ENCODE measurements at places on chromosomes 13 and 19. TPM values are rescaled to one million over a fixed set of nuclear protein-coding genes. Genes with fewer than 3 reads are reported as not detected.

The GGN gene
- polyA plus RNA-seq = 0.21 TPM

The CCDC8 gene
- 0.84 TPM for polyA plus RNA-seq

The KCNN4 gene
- polyA plus RNA-seq = not detected

The OR10H5 gene
- not detected for polyA plus RNA-seq

The NHLRC3 gene
- 66.5 TPM for polyA plus RNA-seq

The TRIM13 gene
- 59.2 TPM for polyA plus RNA-seq

The TPGS1 gene
- polyA plus RNA-seq = 83.2 TPM

The TMPRSS9 gene
- not detected for polyA plus RNA-seq

The ZNF135 gene
- 13.7 TPM for polyA plus RNA-seq

The CACNA1A gene
- 6.9 TPM for polyA plus RNA-seq

The RGS9BP gene
- not detected for polyA plus RNA-seq

The TTYH1 gene
- polyA plus RNA-seq = 36.1 TPM

The SLC10A2 gene
- polyA plus RNA-seq = not detected

The ZNF302 gene
- polyA plus RNA-seq = 92.6 TPM

The DDX39A gene
- 76.4 TPM for polyA plus RNA-seq

The HIF3A gene
- 2.0 TPM for polyA plus RNA-seq

The KLF12 gene
- 53.5 TPM for polyA plus RNA-seq

The PCSK4 gene
- polyA plus RNA-seq = 24.1 TPM

The SIGLEC5 gene
- not detected for polyA plus RNA-seq

The SCEL gene
- not detected for polyA plus RNA-seq

The PSG6 gene
- not detected for polyA plus RNA-seq

The PRODH2 gene
- not detected for polyA plus RNA-seq

The GNA15 gene
- not detected for polyA plus RNA-seq

The GIPR gene
- 13.1 TPM for polyA plus RNA-seq

The EFNA2 gene
- polyA plus RNA-seq = 9.8 TPM

The STOML3 gene
- polyA plus RNA-seq = not detected

The ACER1 gene
- 0.62 TPM for polyA plus RNA-seq

The B3GNT3 gene
- polyA plus RNA-seq = not detected

The BRME1 gene
- 8.5 TPM for polyA plus RNA-seq

The SERP2 gene
- 15.4 TPM for polyA plus RNA-seq

The MEDAG gene
- not detected for polyA plus RNA-seq

The PSG1 gene
- polyA plus RNA-seq = not detected

The CDC42EP5 gene
- polyA plus RNA-seq = not detected

The LRRC25 gene
- not detected for polyA plus RNA-seq

The CGB5 gene
- not detected for polyA plus RNA-seq

The DPP9 gene
- polyA plus RNA-seq = 11.7 TPM

The SCAMP4 gene
- 13.3 TPM for polyA plus RNA-seq

The CLEC4G gene
- not detected for polyA plus RNA-seq

The PHLDB3 gene
- polyA plus RNA-seq = 8.1 TPM

The RFPL4A gene
- polyA plus RNA-seq = not detected

The TIMM44 gene
- polyA plus RNA-seq = 56.7 TPM

The PRR36 gene
- 2.7 TPM for polyA plus RNA-seq

The MAG gene
- not detected for polyA plus RNA-seq

The APOC1 gene
- not detected for polyA plus RNA-seq

The TMEM238 gene
- not detected for polyA plus RNA-seq

The NCLN gene
- 21.1 TPM for polyA plus RNA-seq

The F7 gene
- polyA plus RNA-seq = 0.32 TPM
